ENCODE measurements at places on chromosomes 2 and 18.

- no peak for DNase-seq
Observed at GRCh38 chr2:200042102-200042735, 86.8 kb downstream of the MAIP1 start.

- DNase-seq, result no peak
Observed at GRCh38 chr2:14872779-14873325, 240.3 kb downstream of the LRATD1 start.

DNA sequence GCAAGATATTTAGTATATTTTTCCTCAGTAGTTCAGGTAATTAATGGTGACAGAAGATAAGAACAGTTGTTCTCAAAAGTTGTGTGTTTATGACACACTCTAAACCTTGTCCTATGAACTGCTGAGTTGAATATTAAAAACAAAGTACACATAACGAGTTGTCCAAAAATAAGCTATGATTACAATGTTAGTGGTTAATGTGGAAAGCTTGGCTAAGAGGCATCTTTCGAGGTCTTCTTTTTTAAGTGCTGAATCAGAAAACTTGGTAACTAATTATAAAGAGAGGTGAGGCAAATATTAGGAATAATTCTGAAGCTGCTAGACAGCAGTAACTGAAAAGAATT is 1088.7 kb downstream of the SUCLG1 start:
- DNase-seq, result no peak

- DNase-seq, result no peak
Observed at GRCh38 chr2:57376985-57377384, 669.6 kb upstream of the VRK2 start.

GRCh38 chr2:207767461-207768167 is 2.1 kb downstream of the FZD5 start:
- no peak for DNase-seq

GRCh38 chr2:47521666-47522285 is 118.8 kb downstream of the MSH2 start:
- DNase-seq, result no peak

GRCh38 chr2:24179683-24180082 is 4.8 kb downstream of the FAM228A start:
- DNase-seq, result no peak

GRCh38 chr18:80056095-80056494 is 21.9 kb downstream of the RBFA start:
- no peak for DNase-seq

GRCh38 chr2:220705678-220706077 is 866.4 kb downstream of the EPHA4 start:
- no peak for DNase-seq

DNA sequence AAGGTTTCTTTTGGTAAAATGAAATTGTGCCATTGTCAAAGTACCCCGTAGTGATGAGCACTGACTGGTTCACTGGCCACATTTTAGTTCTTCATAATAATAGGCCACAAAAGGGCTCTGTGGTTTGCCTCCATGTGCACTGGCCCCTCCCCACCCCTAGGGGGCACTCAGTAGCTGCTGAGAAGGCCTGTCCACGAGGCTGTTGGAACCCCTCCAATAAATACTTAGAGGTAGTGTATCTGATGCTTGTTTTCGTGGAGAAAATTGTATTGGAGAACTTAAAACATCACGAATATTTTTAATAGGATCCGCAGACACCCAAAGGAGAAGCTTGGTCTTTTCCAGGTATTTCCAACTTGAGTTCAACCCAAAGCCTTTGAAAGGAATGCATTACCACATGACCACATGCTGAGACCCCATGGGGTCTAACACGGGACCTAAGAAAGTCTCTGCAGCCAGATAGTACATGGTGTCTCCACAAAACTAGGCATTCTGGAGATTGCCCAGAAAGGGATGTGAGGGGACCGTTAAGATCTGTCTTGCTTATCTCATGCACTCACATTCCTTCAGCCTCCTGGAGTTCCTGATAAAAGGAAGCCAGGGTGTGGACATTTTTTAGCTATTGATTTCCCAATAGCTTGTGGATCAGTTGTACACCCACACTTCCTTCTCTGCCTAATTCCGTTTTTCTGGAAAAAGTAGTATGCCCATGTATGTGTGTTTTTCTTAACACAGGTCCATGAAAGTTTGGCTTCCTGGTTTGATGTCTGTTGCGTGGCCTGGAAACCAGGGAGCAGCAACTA is 28.5 kb upstream of the NOSTRIN start:
- no peak for DNase-seq

DNA sequence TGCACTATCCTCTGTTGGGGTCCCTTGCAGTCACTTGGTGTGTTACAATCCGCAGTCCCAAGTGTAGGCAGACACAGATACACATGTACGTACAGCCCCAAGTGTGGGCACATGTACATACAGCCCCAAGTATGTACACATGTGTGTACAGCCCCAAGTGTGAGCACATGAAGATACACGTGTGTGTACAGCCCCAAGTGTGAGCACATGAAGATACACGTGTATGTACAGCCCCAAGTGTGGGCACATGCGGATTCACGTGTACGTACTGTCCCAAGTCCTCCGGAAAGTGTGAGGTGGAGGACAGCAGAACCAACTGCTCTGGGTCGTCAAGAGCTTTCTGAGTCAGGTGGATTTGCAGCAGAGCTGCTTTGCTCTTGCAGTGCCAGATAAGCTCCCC is 440.0 kb downstream of the ZNF516 start:
- DNase-seq, result no peak

DNA sequence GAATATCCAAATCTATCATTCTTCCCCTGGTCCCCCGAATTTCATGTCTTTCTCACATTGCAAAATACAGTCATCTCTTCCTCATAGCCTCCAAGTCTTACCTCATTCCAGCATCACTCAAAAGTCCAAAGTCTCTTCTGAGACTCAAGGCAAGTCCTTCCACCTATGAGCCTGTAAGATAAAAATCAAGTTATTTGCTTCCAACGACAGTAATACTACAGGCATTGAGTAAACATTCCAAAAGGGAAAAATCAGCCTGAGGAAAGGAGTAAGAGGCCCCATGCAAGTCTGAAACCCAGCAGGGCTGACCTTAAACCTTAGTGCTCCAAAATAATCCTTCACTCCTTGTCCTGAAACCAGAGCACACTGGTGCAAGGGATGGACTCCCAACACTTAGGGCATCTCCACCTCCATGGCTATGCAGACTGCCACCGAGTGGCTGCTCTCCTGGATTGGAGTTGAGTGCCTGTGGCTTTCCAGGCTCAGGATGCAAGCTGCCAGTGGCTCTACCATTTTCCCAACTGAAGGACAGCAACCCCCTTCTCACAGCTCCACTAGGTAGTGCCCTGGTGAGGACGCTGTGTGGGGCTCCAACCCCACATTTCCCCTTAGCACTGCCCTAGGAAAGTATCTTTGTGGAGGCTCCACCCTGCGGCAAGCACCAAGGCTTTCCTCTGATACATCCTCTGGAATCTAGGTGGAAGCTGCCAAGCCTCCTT is 16.3 kb downstream of the DTNA start:
- DNase-seq, result no peak

DNA sequence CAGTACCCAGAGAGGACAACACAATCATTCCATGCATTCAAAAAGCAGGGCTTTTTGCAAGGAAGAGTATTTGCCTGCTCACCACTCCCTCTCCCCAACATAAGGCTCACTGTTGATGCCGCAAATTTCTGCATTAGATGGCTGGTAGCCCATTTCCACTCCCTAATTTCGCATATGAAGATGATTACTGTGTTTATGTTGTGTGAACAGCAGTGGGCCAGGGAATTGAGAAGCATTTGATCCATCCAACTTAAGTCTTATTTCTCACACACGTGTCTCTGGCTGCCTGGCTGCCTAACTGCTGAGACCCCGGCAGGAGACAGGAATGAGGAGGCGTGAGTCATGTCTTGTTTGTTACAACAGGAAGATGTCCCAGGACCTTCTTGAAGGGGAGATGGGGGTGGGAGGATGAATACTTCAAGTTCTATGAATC is 294.1 kb downstream of the ALK start:
- no peak for DNase-seq

GRCh38 chr2:196887431-196887830 is 39.1 kb downstream of the PGAP1 start:
- no peak for DNase-seq

- DNase-seq, result no peak
Observed at GRCh38 chr18:8341481-8342230, 267.6 kb upstream of the RAB12 start.

GRCh38 chr2:10195278-10196109 is 73.0 kb downstream of the RRM2 start:
- no peak for DNase-seq

DNA sequence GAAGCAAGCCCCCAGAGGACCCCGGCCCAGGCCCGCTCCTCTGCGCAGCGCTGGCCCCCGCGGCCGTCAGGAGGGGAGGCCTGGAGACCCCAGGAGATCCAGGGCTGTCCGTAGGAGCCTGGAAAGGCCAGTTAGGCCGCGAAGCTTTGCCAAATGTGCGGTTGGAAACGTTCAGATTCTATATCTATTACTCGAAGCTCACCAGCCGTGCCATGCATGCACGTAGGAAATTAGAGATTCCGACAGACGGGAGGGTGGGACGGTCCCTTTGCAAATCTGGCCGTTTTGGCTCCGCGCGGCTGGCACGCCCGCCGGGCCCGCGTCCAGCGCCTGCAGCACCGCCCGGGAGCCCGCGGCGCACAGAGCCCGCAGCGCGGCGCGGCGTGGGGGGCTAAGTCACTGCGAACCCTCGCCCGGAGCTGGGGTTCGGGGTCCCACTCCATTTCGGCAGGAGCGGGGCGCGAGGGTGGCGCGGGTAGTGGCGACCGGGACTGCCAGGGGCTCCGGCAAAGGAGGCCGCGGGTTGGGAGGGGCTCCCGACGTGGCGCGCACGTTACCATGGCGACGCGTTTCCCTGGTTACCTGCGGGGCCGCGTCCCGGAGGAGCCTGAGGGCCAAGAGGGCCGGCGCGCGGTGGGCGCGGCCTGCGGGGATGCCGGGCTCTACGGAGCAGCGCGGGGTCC is 488.6 kb upstream of the SMIM21 start:
- DNase-seq, result no peak

- no peak for DNase-seq
Observed at GRCh38 chr2:235050980-235051351, 99.1 kb downstream of the SH3BP4 start.

DNA sequence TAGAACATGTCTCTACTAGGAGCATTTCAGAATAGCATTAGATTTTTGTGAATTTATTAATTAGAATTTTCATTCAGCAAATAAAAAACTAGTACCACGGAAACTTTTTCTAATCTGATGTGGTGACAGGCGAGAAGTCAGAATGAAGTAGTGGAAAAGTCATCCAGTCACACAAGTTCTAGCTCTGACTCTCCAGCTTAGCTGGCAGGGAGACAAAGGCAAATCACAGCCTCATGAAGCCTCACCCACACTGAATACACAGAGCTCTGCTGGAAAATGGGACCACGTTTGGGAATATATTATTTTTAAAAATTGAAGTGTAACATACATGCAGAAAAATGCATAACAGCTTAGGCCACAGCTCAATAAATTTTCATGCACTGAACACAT is 86.1 kb downstream of the L3MBTL4 start:
- no peak for DNase-seq

DNA sequence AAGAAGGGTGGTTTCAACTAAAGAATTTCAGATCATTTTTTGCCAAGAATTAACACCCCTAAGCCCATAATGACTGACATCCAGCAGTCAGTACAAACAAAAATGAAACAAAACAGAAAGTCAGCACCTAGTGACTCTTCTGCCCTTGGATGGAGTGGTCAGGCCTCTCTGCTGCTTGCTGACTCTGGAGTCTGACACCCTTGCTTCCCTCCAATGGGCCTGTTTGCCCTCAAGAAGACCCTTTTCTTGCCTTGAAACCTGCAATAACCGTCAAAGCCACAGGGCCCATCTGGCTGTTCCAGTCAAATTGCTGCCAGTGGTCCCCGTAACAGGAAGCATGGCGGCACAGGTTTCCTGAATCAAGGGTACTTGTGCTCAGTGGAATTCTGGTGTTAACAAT is 27.2 kb upstream of the CYTIP start:
- no peak for DNase-seq

DNA sequence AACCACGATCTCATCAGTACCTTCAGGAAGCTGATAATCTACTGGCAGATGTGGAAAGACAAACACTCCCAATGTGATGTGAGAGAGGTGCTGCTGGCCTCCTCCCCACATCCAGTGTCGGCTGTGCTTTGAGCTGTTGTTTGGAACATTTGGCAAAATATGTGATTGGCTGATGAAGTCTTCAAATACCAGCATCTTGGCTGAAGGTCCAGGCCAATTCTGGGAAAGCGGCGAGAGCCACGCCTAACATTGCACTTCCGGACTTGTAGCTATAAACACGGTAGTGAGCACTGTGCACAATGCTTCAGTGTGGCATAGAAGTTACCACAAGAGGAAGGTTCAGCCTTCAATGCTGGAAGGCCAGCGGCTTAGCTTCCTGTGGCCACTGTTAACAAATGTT is 198.8 kb downstream of the DCDC2C start:
- DNase-seq, result no peak

DNA sequence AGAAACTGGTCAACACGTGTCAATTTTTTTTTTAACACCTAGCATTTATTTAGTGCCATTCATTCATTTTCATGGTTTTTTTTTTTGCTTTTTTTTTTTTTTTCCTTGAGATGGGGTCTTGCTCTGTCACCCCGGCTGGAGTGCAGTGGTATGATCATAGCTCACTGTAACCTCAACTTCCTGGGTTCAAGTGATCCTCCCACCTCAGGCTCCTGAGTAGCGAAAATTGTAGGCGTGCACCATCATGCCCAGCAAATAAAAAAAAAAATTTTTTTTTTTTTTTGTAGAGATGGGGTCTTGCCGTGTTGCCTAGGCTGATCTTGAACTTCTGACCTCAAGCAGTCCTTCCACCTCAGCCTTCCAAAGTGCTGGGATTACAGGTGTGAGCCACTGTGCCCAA is 21.1 kb downstream of the USP14 start:
- DNase-seq, result no peak

- DNase-seq, result peak; percentile 41
Observed at GRCh38 chr2:85862426-85862825, 26.4 kb downstream of the ST3GAL5 start.

DNA sequence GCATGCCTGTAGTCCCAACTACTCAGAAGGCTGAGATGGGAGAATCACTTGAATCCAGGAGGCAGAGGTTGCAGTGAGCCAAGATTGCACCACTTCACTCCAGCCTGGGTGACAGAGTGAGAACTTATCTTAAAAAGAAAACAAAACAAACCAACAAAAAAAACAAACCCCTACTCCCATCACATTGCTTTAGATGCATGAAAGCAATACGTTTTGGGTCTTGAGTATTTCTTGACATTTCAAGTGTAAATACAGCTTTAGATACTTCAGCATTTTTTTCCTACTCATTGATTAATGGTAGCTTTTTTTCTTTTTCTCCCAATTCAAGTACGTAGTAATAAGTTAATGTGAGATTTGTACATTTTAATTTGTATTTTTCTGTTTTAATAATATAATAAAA is 20.3 kb downstream of the RASGRP3 start:
- DNase-seq, result no peak

DNA sequence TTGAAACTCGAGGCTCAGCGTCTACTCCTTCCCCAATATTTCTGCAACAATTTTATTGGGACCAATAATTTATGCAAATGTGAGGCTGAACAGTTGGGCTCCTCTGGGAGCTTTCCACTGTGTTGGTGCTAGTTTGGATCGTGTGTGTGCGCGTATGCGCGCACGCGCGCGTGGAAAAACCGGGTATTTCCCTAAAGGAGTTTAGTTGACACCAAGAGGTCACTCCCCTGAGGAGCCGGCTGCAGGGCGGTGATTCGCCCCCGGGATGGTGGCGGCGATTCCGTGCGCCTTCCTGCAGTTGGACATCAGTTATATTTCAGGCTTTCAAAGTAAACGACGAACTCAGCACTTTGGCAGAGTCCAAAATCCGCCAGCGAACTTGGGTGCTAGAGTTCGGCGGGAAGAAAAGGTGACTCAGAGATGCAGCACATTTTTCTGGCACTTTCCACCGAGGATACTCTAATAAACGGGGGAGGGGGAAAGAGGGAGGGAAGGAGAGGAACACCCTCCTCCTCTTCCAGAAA is 186.5 kb upstream of the FANCL start:
- DNase-seq, result no peak

Measured in stimulated activated CD8-positive, alpha-beta memory T cell treated with anti-CD3 and anti-CD28 coated beads, Interleukin-12 subunit alpha, Interleukin-12 subunit beta, amount 100 ng/mL, for 4 hours (primary cell).